Dermis blood vessel endothelial cell (primary cell): ENCODE measurements at places on chromosomes 1 and 21.

- no peak for DNase-seq
Observed at GRCh38 chr1:26913389-26913753, 404 bp downstream of the NR0B2 start.

- no peak for DNase-seq
Observed at GRCh38 chr1:113654883-113655282, 104.4 kb downstream of the PHTF1 start.

GRCh38 chr1:156706657-156707416, 1.5 kb upstream of the CRABP2 start:
- DNase-seq = no peak

DNA sequence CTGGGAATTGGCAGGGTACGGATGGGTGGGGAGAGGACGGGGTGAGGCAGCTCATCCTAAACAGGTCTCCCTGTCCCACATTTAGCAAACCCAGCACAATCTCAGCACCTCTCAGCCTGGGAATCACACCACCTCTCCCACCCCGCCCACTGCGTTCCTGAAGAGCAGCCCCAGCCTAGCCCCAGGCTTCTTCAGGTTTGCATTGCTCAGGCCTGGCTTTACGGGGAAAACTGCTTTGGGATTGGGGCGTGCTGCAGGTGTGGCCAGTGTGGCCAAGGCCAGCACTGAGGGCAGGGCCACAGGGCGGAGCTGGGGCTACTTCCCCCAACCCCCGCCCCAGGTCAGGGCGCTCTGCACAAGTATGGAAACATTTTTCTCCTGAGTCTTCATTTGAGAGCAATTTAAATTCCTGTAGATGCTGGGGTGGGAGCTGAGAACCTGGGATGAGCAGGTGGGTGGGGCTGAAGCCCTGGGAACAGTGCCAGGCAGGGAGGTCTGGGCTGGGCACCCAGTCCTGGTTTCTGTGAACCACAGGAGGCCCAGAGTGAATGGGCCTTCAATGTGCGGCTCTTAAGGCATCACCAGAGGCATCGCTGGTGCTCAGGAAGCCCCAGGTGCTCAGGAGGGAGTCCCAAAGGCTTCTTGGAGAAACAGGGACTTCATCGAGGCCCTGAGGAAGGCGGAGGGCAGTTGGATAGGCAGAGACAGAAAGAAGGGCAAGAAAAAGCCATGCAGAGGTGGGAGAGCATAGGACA, 24.1 kb downstream of the TNNT2 start:
- no peak for DNase-seq

DNA sequence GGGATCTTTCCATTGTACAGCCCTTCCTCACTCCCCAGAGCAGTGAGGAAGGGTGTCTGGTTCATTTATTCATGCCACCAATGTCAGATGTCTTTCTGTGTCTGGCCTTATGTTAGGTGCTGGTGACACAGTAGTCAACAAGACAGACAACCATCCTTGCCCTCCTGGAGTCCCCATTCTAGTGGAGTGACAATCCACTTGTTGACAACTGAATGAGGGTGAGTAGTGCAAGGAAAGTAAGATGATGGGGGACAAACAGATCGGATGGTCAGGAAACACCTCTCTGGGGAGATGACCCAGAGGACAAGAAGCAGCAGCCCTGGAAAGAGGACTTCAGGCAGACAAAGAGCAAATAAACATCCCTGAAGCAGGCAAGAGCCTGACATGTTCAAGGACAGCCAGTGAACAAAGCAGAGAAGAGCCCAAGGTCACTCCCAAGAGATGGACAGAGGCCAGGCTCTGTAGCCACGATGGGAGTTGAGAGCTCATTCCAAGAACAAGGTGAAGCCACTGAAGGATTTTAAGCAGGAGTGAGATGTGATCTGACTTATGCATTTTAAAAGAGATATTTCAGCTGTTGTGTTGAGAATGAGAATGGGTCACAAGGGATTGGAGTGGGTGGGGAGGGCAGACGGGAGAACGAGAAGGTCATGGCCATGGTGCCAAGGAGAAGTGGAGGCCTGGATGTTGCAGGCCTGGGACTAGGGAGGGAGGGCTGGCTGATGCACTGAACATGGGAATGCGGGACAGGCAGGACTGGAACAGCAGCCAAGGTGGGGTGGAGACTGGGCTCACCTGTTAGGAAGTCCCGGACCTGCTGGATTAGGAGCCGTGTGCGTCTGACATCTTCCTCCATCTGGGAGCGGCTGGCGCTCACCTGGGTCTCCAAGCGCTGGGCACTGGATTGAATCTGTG, 30.2 kb downstream of the LAMB3 start:
- DNase-seq = no peak
